ENCODE measurements at places on chromosomes 6 and 20.

DNA sequence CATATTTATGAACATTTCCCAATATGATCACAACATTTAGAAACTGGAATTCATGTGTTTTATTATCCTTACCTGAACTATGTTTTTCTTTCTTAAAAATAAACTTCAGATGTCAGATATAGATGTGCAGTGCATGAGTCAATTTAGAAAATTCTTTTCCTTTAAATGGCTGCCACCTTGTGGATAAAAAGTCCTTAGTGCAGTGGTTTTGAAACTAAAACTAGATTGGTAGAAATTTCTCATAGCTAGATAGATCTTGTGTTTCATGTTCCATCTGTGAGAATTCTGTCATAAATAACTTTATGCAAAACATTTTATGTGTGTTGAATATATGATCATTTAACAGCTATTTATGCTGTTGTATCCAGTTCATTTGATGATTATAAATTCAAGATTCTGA, 134.9 kb downstream of the KLHL32 start:
- DNase-seq: no peak

DNA sequence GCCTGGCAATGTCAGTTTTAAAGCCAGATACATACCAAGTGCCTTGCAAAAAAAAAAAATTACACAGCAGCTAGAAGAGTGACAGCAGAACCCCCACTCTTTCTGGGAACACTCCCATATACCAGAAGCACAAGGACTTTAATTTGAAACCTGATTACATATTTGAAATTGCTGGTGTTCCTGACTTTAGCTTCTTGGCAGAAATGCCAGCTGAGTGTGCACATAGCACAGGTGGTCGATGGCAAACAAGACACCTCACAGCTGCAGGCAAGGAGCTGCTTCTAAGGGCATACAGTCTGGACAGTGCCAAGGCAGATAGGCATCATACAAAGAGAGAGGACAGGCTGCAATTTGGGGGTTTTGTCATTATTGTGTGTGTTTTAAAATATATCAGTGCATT, 150.7 kb upstream of the SGK1 start:
- no peak for DNase-seq

- DNase-seq: no peak
Measured at GRCh38 chr20:7710440-7710839, 229.8 kb downstream of the HAO1 start.

GRCh38 chr20:32251470-32251869, 26.0 kb upstream of the KIF3B start:
- DNase-seq: no peak

- no peak for DNase-seq
Measured at GRCh38 chr6:27161946-27162603, 85.4 kb upstream of the PRSS16 start.

DNA sequence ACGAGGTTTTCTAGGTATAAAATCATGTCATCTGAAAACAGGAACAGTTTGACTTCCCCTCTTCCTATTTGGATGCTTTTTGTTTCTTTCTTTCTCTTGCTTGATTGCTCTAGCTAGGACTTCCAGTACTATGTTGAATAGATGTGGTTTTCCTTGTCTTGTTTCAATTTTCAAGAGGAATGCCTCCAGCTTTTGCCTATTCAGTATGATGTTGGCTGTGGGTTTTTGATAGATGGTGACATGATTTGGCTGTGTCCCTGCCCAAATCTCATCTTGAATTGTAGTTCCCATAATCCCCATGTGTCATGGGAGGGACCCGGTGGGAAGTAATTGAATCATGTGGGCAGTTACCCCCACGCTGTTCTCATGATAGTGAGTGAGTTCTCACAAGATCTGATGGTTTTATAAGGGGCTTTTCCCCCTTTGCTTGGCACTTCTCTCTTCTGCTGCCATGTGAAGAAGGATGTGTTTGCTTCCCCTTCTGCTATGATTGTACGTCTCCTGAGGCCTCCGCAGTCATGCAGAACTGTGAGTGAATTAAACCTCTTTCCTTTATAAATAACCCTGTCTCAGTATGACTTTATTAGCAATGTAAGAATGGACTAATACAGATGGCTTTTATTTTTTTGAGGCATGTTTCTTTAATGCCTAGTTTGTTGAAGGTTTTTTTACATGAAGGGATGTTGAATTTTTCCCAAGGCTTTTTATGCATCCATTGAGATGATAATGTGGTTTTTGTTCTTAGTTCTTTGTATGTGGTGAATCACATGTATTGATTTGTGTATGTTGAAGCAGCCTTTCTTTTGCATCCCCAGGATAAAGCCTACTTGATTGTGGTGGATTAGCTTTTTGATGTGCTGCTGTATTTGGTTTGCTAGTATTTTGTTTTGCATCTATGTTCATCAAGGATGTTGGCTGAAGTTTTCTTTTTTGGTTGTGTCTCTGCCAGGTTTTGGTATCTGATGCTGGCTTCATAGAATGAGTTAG, 239.1 kb downstream of the THBS2 start:
- DNase-seq: no peak

GRCh38 chr6:25248123-25248522, 31.1 kb upstream of the CARMIL1 start:
- no peak for DNase-seq

DNA sequence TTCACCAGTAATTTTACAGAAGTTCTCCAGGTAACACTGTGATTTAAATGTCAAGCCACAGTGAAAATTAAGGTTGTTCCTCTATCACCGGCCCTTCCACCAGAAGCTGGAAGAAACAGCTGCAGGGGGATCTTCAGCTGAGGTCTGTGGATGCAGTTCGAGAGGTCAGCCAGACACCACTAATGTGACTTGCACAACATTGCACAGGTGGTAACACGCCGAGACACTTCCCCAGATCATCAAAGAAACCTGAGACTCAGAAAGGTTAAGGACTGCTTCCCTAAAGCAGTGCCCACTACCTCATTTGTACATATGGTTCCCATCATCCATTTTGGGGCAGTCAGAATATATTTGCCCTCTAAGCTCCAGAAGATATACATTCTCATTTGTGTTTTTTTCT, 8.1 kb upstream of the SERPINB9 start:
- no peak for DNase-seq

All from effector memory CD4-positive, alpha-beta T cell (primary cell).